ENCODE measurements at places on chromosomes 3 and 15. TPM values are rescaled to one million over a fixed set of nuclear protein-coding genes. Genes with fewer than 3 reads are reported as not detected.
A peak's percentile ranks its signal among the peaks of the same experiment; 100 is the strongest.

DNA sequence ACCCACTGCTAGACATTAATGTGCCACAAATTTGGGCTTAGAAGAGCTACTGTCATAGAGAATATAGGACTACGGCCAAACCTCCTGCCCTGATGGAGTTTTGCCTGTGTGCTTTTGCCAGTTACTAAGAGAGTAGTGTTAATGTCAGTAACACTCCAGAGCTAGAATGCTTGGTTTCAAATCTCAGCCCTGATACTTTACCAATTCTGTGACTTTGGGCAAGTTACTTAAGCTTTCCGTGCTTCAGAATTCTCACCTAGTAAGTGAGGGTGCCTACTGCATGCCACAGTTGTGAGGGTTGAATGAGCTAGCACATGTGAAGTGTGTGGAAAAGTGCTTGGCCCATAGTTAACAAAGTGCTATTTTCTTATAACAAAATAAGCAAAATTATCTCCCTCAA lies 10.9 kb upstream of the ITGA11 start:
- DNase-seq: no peak

DNA sequence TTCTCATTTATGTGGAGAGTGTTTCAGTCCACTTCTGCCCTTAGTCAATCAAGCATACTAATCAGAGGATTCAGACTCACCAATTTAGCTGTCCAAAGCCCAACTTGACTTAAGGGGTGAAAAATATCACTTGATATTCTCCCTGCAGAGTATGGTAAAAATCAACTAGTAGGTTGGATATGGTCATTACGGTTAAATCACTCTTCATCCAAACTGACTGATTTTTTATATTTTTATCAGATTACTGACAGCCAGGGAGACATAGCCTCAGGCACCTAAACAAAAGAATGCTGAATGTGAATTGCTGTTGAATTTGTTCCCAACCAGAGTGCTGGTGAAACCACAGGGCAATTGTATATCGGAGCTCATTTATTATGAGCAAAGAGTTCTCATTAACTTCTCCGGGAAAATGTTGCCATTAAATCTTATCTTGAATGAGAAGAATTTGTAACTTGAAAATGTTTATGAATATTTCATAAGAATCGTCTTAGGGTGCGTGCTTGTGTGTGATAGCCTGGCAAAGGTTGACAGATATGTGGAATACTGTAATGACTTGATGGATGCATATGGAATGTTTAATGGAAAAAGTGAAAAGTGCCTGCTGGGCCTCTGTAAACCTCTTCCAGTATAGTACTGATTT lies 411.2 kb downstream of the NAALADL2 start:
- no peak for DNase-seq

- no peak for DNase-seq
Observed at GRCh38 chr3:108334701-108335100, 38.4 kb downstream of the HHLA2 start.

- DNase-seq: no peak
Observed at GRCh38 chr3:144364737-144365136, 393.1 kb downstream of the DIPK2A start.

- no peak for DNase-seq
Observed at GRCh38 chr15:22956257-22956977, 23.8 kb downstream of the CYFIP1 start.

- DNase-seq: no peak
Observed at GRCh38 chr15:98154863-98155262, 194.4 kb downstream of the ARRDC4 start.

DNA sequence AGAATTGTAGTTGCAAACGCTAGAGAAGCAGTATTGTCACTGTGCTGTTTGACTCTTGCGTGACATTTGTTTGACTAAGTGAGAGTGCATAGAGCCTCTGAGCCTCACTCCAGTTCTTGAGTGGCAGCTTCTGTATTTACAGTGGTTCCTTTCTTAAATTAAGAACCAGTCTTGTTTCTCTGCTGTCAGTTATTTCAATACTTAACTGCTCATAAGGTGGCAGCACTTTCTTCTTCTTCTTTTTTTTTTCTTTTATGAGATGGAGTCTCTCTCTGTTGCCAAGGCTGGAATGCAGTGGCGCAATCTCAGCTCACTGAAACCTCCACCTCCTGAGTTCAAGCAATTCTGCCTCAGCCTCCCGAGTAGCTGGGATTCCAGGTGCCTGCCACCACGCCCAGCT lies 372.1 kb downstream of the LPP start:
- no peak for DNase-seq

GRCh38 chr15:76678766-76679165 lies 226.4 kb downstream of the SCAPER start:
- DNase-seq: no peak

- DNase-seq: no peak
Observed at GRCh38 chr3:56975567-56975966, 84.9 kb upstream of the SPATA12 start.

DNA sequence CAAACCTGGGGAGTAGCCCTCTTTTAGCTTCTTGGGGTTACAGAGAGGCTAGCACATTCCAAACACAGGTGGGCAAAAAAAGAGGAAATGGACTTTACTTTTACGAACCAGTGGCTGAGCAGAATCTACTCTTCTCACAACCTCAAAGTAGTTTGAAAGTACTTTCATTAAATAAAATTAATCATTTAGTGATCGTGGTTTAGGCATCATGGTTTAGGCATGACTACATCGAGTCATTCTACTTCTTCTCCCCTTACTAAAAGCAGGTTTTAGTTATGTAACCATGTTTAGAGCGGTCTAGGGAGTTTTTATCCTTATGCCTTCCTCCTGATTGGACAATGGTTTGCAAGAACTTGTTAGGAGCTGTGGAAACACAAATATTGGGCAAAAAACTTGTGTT lies 2.5 kb upstream of the GREM1 start:
- DNase-seq: no peak

DNA sequence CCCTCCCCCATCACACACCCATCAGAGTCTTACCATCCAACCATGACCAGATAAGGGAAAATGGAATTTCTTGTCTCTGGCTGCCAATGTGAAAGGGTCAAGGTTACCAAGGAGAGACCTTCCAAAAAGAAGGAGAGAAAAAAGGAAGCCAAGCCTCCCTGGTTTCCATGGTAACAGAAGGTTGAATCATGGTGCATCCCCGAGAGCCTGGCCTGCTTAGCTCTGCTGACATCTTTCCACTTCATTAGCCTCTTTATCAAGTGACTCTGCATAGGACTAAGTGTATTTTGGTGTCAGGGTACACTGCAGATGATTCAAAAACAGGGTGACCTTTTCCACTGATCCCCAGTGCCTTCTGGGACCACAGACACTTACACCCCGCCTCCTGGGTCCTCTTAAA lies 225.7 kb upstream of the PPP2R3A start:
- DNase-seq: no peak

DNA sequence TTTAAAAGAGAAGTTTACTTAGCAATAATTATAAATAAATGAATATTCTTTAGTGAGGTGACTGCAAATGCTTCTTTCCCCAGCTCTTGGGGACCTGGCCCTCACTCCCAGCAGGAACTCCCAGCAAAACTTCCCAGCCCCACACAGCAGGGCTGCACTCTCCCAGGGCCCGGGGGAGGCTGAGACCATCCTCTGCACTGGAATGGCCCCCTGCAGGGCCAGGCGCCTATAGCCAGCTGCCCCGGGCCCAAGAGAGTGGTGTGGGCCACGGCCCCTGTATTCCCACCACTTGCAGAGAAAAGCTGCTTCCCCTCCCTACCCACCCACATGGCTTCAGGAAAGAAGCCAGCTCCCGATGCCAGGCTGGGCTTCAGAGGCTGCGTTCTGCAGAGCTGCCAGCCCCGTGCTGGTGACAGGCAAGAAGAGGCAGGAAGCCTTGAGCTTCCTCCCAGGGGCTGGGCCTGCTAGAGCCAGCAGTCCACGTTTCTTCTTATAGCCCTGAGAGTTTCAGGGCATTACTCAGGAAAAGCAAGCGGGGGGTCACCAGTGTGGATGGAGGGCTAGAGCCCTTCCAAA lies 20.0 kb downstream of the IDH2 start:
- DNase-seq: no peak

GRCh38 chr3:86563400-86563970 lies 427.5 kb downstream of the VGLL3 start:
- no peak for DNase-seq

DNA sequence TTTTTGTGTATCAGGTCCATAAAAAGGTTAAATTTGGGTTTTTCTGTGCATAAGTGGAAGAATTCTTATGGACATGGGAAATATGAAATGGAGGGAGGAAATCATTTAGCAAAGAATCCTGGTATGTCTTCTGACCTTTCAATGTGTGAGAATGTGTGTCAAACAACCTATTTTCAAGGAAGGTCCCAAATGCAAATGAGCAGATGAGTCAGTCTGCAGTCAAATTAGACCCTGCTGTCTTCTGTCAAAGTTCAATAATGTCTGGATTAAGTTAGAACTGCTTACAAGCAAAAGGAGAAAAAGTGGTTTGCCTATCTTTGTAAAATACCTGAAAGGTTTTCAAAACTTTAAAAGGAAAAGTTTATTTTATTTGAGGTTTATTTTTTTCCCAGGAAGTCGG lies 15.3 kb downstream of the FBN1 start:
- no peak for DNase-seq

DNA sequence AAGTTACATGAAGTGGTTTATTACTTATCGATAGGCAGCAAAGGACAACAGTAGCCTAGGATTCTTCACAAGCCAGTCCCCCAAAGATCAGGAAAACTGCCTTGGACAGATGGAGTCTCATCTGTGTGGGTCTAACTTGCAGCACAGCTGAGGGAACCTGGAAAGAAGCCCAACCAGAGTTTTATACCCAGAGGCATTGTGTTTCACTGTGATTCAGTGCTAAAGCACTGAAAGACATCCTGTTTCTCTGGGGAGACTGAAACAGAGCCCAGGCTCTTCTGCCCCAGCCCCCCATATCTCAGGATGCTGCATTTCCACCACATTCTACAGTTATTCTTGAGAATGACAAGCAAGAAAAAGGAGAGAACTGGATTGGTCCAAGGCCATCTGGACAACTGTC lies 48.2 kb upstream of the PYDC2 start:
- no peak for DNase-seq

GRCh38 chr3:115975353-115975752 lies 352.0 kb downstream of the GAP43 start:
- no peak for DNase-seq

DNA sequence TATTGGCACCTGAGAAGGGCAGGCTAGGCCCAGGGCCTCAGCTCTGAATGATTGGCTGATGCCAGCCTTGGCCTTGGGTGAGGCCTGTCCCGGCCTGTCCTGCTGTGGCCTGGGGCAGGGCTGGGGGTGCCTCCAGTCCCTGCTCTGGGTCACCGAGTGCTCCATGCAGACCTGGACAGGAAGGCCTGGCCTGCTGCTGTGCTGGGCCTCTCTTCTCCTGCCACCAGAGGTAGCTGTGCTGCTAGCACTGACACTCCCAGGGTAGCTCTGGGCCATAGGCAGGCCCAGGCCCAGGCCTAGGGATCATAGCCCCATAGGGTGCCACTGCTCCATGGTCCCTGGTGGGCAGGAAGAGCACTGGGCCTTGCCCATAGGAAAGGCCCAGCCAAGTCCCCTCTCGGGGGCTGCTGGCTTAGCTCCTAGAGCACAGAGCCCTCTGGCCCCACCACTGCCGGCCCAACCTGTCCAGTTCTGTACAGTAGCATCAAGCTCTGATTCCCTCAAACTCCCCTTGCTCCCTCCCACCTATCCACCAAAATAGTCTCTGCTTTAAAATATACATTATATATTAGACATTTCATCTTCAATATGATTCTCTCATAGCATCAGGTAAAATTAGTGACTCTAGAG lies 18.2 kb downstream of the ABTB1 start:
- DNase-seq: peak; percentile 65

- no peak for DNase-seq
Observed at GRCh38 chr3:190617185-190617584, 103.3 kb downstream of the IL1RAP start.

GRCh38 chr15:25641361-25641760 lies 202.5 kb upstream of the UBE3A start:
- no peak for DNase-seq

DNA sequence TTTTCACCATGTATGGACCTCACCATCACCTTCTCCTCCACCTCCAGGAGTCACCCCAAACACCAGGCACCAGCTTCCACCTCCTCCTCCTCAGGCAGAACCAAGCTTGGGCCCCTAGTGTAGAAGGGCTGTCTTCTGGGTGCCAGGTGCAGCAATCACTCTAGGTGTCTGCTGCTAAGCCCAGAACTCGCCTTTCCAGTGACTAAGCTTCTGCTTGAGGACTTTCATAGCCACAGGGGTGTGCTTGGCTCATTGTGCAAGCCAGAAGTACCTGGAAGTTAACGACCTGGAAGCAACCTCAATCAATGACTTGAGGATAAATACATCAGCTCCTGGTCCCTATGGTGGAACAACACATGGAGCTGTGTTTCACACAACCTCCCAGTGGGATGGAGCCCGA lies 49.8 kb upstream of the PXYLP1 start:
- no peak for DNase-seq

DNA sequence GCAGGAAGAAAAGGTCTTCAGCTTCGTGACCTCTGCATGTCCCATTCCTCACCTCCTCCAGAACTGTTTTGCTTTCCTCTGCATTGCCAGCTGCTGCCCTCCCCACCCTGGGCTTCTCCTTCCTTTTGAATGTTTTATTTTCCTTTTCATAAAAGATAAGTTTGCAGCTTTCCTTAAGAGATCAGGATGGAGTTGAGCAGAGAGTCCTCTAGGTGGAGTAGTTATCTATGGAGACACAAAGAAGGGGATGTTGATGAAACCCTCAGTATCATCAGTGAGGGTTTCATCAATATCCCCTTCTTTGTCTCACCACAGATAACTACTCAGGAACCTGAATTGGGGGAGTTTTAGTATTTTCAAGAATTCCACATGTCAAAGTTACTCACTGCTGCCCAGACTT lies 19.0 kb upstream of the SLC25A36 start:
- DNase-seq: no peak

DNA sequence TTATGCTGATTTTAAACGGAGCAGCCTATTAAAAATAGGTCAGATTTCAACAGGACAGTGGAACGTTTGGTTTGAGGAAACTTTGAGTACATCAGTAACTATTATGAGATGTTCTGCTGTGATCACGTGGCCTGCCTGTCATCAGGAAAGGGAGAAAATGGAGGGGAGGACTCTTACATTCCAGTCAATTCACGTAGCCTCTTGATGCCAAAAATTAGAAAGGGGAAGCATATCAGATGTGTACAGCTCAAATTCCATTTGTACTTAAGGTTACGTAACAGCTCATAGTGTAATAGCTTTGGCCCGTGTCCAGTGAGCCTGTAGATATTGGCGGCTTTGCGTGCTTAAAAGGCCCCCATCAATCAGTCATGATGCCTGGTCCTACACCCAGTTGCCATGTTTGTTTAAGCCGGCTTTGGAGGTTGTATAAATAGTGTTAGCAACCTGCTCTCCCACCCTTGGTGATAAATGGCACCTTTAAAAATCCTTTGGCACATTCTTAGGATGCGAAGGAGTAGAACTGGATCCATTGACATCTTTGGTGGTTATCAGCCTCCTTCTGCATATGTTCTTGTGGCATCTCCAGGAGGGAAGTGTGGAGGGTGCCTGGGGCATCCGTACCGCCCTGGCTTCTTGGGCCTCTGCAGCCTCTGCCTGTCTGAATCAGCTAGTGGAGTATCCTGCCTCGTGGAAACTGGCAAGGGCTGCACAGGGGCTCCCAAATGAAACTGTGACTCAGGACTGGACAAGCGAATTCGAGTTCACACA lies 163.9 kb downstream of the THSD4 start:
- DNase-seq: peak; percentile 70

CMTM7 gene
- 19.5 TPM for total RNA-seq

ECE2 gene
- not detected for total RNA-seq

SEMA3G gene
- total RNA-seq: 38.3 TPM

CAND2 gene
- total RNA-seq: 16.8 TPM

CCRL2 gene
- total RNA-seq: 4.7 TPM

IGSF11 gene
- 19.8 TPM for total RNA-seq

CCDC13 gene
- 3.1 TPM for total RNA-seq

ZNF385D gene
- total RNA-seq: 32.3 TPM

GNAI2 gene
- 313 TPM for total RNA-seq

ISLR gene
- total RNA-seq: 120 TPM
